ENCODE measurements at places on chromosomes 1 and 21.

DNA sequence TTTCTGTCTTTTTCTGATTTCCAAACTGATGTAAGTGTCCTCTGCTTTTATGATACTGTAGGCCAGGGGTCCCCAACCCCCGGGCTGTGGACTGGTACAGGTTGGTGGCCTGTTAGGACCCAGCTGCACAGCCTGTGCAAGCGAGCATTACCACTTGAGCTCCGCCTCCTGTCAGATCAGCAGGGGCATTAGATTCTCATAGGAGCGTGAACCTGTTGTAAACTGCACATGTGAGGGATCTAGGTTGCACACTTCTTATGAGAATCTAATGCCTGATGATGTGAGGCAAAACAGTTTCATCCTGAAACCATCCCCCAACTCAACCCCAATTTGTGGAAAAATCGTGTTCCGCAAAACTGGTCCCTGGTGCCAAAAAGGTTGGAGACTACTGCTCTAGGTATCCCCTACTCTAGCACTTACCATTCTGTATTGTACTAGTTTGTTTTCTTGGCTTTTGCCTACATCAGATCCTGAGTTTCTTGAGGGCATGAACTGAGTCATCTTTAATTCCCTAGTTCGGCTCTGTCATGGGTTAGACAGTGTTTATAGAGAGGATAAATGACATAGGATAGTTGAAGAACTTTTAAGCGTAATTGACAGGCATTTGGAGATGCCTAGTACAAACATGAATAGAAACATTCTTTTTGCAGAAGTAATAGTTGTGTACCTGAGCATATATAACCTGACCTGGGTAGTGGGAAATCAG lies 4.1 kb downstream of the ABCD3 start:
- DNase-seq, result no peak

- no peak for DNase-seq
These were observed 502.9 kb upstream of the ZRANB2 start for GRCh38 chr1:71583756-71584155.

GRCh38 chr21:44024257-44024656 lies 12.1 kb downstream of the TRAPPC10 start:
- no peak for DNase-seq

- no peak for DNase-seq
These were observed 605 bp downstream of the RGS4 start for GRCh38 chr1:163069655-163070277.

- no peak for DNase-seq
These were observed 182.1 kb upstream of the DAB1 start for GRCh38 chr1:57605933-57606332.

DNA sequence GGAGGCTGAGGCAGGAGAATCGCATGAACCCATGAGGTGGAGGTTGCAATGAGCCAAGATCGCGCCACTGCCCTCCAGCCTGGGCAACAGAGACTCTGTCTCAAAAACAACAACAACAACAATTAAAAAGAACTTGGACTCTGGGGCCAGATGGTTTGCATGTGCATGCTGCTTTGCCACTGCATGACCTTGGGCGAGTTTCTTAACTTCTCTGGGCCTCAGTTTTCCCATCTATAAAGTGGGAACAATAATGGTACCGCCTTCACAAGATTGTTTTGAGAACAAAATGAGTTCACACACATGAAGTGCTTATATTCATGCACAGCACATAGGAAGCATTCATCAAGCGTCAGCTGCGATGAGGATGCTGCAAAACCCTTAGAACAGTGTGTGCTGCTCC lies 74.6 kb downstream of the MAN1C1 start:
- no peak for DNase-seq

DNA sequence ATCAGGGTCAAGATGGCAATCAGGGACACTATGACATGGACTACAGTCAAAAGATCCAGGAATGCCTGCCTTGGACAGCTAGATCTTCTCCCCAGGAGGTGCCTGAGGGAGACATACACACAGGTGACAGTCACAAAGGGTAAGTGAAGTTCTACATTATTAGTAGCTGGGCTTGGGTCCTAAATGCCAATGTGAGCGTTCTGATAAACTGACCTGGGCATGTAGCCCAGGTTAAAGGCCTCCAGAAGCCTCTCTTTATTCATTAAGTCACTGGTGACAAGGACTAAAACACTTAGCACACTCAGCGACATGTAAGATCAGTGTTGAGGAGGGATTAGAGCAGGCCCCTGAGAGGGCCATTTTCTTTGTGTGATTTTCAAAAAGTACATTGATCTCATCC lies 48.9 kb upstream of the HSD17B7 start:
- no peak for DNase-seq

DNA sequence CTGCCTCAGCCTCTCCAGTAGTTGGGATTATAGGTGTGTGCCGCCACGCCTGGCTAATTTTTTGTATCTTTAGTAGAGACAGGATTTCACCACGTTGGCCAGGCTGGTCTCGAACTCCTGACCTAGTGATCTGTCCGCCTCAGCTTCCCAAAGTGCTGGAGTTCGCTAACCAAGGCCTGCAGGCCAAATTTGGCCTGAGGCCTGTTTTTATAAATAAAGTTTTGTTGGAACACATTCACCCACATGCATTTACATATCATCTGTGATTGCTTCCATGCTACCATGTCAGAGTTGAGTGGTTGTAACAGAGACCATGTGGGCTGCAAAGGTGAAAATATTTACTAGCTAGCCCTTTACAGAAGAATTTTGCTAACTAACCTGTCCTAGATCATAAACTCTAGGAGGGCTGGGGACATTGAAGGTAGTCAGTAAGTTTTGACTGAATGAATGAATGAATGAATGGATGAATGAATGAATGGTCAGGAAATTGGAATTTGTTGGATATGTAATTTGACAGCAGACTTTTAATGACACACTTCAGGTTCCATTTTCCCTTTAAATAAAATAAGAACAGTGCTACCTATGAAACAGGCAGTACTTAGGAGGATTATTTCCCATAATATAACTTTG lies 38.4 kb downstream of the ROR1 start:
- no peak for DNase-seq

Data from stimulated activated naive CD8-positive, alpha-beta T cell treated with anti-CD3 and anti-CD28 coated beads, Interleukin-15, amount 100 ng/mL, for 72 hours (primary cell).